Aortic smooth muscle cell (primary cell): ENCODE measurements at places on chromosomes 3 and 15. TPM values are rescaled to one million over a fixed set of nuclear protein-coding genes. Genes with fewer than 3 reads are reported as not detected.

The CTXN2 gene
- not detected in 2 replicates for total RNA-seq

The GXYLT2 gene
- total RNA-seq, result 2.6 and 4.4 TPM in 2 replicates

The CRTAP gene
- 207 and 390 TPM in 2 replicates for total RNA-seq

The KPNA4 gene
- 32.4 and 33.7 TPM in 2 replicates for total RNA-seq

The GPR156 gene
- total RNA-seq, result 0.31 and 0.40 TPM in 2 replicates

The RSL24D1 gene
- 55.6 and 65.1 TPM in 2 replicates for total RNA-seq

The MUC20 gene
- total RNA-seq, result 0.26 and 0.50 TPM in 2 replicates

The CYP19A1 gene
- total RNA-seq, result 0.13 and 0.56 TPM in 2 replicates

The ZPLD1 gene
- 0.19 and 0.26 TPM in 2 replicates for total RNA-seq

The MASP1 gene
- total RNA-seq, result 1.2 and 6.2 TPM in 2 replicates

The HTR3E gene
- total RNA-seq, result not detected in 2 replicates

The KBTBD12 gene
- total RNA-seq, result 0.12 TPM in 1 of 2 replicates, not detected in the other

The ABTB1 gene
- 10.0 and 16.6 TPM in 2 replicates for total RNA-seq

The ZNF662 gene
- total RNA-seq, result 1.7 and 2.1 TPM in 2 replicates

The BOC gene
- total RNA-seq, result 2.3 and 5.0 TPM in 2 replicates

The NR2E3 gene
- 0.06 and 0.13 TPM in 2 replicates for total RNA-seq

The ZBTB38 gene
- total RNA-seq, result 88.3 and 92.2 TPM in 2 replicates

The TRIM71 gene
- total RNA-seq, result not detected in 2 replicates

The FILIP1L gene
- total RNA-seq, result 14.0 and 32.1 TPM in 2 replicates

The SLC9C1 gene
- total RNA-seq, result 0.13 and 0.44 TPM in 2 replicates

The PLA2G4D gene
- not detected in 2 replicates for total RNA-seq

The ROPN1 gene
- total RNA-seq, result not detected in 2 replicates

The RGMA gene
- 0.40 and 0.99 TPM in 2 replicates for total RNA-seq

The ACOX2 gene
- total RNA-seq, result 25.6 and 27.1 TPM in 2 replicates
